ENCODE measurements at places on chromosomes 2 and 18.

DNA sequence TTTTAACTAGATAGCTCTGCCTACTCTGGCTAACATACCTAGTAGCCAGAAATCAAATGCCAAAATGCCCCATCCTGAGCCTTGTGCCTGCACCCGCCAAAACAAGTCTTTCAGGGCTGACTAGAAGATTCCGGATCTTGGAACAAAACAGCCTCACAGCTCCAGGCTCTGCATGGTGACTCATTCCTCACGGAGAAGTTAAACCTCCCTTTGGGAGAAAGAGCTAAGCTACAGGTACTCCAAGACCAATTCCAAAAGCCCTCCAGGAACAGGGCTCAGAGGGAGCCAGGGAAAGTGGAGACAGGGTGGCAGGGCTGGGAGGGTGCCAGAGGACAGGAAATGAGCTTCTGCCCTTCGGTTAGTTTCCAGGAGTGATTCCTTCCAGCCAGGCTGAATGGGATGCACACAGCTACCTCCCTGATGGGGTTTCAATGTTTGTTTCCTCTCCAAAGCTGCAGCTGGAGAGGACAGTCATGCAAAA lies 295.6 kb downstream of the TNS1 start:
- no peak for DNase-seq

GRCh38 chr18:37280701-37281393 lies 284.8 kb downstream of the CELF4 start:
- no peak for DNase-seq

- no peak for DNase-seq
Measured at GRCh38 chr2:182541268-182541667, 114.4 kb upstream of the PDE1A start.

DNA sequence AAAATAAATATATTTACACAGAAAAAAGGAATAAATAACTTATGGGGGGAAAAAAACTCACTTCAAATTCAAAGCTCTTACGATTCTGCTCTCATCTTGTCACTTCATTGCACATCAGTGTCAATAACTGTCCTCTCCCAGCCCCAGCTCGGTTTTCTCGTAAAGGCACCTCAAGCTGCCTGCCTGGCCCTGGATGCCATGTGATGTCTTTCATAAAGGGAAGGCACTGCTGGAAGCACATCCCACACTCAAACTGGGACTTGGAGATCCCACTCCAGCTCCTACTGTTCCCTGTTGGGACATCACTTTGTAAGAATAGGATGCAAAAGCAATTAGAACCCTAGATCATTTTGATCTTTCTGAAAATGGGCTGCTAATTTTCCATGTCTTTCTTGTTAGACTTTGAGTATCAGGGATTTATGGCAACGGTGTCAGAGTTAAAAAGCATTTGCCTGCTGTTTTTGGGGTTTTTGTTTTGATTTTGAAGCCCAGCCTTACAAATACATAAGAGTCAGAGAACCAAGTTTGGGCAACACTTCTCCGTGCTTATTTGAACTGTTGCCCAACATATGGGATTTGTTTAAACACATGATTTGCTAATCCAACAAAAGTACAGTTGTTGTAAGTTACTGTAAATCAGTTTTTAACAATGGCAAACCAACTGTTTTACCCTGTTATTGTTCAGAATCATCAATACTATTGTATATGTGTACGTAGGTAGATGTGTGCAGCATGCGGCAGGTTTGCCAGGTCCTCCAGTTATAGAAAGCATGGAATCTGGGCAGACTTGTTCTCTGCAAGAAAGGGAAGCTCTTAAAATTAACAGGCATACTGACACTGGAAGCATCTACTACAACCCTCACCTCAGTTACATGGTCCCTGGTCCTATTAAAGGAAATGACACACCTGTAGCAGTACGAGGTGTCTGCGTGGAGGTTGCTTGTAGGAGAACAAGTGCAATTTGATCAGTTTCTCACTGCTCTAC lies 20.6 kb downstream of the SERTAD2 start:
- DNase-seq = no peak

GRCh38 chr2:27378096-27378808 lies 2.3 kb downstream of the ZNF513 start:
- DNase-seq = no peak

- DNase-seq = no peak
Measured at GRCh38 chr2:159758686-159759085, 39.3 kb downstream of the CD302 start.

GRCh38 chr2:10355471-10356438 lies 53.1 kb downstream of the HPCAL1 start:
- DNase-seq = no peak

DNA sequence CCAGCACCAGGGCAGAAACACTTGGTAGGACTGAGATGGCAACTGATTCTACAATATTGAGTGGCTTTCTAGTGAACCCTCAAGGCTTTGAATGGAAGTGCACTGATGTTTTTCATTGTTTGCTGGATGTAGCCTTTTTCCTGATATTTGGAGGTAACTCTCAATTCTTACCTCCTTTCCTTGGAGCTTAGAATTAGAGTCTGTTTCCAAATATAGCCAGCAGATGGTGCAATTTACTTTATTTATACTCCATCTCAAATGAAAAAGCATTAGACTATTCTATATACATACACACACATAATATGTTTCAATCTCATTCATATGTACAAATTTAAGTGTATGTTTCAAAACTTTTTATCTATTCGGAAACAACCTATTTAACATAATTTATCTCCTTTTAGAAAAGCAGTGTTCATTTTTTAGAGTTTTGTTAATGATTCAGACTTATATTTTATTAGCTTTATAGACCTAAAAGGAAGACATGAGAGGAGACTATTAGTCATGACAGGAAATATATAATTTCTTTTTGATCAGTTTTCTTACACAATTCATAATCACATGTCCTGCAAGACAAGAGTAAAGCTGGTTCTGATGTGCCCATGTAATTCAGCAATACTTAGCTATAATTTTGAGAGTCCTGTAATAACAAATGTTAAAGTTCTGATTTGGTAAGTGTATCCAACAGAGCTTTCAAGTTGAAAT lies 124.8 kb downstream of the NUP35 start:
- no peak for DNase-seq

GRCh38 chr2:80515964-80516363 lies 211.4 kb upstream of the LRRTM1 start:
- no peak for DNase-seq

- no peak for DNase-seq
Measured at GRCh38 chr2:11492720-11493119, 26.8 kb upstream of the E2F6 start.

- DNase-seq = no peak
Measured at GRCh38 chr2:123783164-123783563, 241.9 kb upstream of the CNTNAP5 start.

GRCh38 chr18:80253871-80254492 lies 6.7 kb upstream of the PARD6G start:
- no peak for DNase-seq

GRCh38 chr2:215981115-215981514 lies 32.2 kb downstream of the MREG start:
- DNase-seq = no peak

- no peak for DNase-seq
Measured at GRCh38 chr2:184302506-184302905, 295.8 kb upstream of the ZNF804A start.

DNA sequence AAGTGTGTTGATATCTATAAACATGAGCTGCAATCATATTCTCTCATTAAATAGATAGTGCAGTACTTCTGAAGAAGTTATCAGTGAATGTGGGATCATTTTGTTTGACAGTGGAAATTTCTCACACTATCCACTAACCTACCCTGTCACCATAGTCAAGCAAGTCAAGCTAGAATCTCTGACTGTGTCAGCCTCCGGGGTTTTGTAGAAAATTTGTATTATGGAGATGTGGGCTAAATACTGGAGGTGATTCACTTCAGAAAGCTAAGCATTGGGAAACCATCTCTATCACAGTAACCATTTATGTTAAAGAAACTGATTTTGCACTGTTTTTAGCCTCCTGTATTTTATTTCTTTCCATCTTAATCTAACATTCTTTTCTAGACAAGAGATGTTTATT lies 126.6 kb upstream of the CREB1 start:
- DNase-seq = no peak

DNA sequence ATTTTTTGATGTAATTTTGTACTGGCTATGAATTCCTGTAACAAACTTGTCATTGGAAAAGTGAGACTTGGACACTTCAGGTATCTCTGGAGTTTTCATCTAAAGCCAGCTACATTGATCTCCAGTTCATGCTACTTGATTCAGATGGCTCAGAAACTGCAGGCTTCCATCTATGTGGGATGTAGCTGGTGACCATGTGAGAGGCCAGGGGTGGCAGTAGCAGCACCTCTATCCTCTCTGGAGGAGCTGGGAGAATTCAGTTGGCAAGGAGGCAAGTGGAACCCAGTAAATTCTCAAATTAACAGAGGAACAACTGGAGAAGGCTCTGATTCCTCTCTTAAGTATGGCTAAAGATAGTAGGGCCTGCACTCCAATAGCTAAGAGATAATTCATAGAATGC lies 10.0 kb upstream of the SPTBN1 start:
- DNase-seq = no peak

DNA sequence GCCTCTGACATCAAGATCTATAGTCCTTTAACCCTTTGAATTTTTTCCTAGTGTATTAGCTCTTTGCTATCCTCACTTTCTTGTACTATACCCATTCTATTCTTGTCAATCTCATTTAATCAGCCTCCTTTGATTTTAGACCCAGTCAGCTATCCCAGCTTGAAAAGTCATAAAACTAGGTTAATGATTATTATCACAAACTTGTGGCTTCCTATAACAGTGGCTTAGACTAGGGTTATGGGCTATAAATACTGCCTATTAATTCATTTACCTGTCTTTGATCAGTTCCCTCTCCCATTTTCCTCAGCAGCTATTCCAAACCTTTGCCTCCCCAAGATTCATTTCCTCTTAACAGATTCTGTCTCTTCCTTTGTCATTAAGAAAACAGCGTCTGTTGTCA lies 174.8 kb downstream of the UBR3 start:
- DNase-seq = no peak

GRCh38 chr2:224520064-224520463 lies 65.1 kb downstream of the CUL3 start:
- no peak for DNase-seq

DNA sequence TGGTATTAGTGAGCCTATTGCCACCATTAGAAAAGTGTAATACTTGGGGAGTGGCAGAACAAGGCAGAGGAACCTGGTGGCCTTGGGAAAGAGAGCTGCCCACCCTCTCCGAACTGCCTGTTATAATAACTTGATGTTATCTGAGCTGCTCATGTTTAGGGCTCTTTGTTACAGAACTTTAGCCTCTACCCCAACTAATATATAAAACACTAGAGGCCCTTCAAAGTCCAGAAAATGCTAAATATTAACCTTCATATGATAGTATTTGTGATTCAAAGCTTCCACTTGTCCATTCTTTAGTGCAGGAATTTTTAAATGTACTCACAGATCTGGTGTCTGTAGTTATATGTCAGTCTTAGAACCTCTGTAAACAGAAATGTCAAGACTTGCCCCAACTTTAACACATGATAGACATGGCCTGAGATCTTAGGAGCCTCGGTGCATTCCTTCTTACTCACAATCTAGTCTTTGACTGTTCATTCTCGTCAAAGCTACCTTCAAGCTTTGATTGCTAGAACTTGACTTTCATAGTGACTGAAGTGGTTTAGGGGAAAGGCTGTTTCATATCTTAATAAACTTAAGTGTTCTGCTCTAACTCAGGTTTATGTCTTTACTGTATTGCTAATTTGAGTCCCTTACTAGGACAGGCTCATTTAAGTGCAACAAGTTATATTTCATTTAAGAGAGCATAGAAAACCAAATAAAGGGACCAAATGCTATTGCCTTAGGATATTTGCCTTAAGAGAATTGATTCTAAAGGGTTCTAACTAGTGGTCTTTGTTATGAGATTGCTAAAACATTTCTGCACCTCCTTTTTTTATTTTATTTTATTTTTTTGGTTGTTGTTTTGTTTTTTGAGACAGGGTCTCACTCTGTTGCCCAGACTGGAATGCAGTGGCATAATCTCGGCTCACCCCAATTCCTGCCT lies 41.6 kb downstream of the DDX1 start:
- DNase-seq = no peak

GRCh38 chr18:12470382-12471075 lies 62.8 kb downstream of the PRELID3A start:
- no peak for DNase-seq

- no peak for DNase-seq
Measured at GRCh38 chr2:64582774-64583340, 58.7 kb downstream of the AFTPH start.

GRCh38 chr2:85936421-85937068 lies 47.8 kb upstream of the ST3GAL5 start:
- no peak for DNase-seq
